ENCODE measurements at places on chromosomes 16 and 17.

GRCh38 chr17:66948061-66948750, 16.3 kb upstream of the CACNG4 start:
- DNase-seq = no peak

- DNase-seq = no peak
These were observed 14.9 kb downstream of the ZNHIT3 start for GRCh38 chr17:36501351-36501750.

GRCh38 chr17:73341350-73342049, 29.7 kb upstream of the CDC42EP4 start:
- DNase-seq = no peak

DNA sequence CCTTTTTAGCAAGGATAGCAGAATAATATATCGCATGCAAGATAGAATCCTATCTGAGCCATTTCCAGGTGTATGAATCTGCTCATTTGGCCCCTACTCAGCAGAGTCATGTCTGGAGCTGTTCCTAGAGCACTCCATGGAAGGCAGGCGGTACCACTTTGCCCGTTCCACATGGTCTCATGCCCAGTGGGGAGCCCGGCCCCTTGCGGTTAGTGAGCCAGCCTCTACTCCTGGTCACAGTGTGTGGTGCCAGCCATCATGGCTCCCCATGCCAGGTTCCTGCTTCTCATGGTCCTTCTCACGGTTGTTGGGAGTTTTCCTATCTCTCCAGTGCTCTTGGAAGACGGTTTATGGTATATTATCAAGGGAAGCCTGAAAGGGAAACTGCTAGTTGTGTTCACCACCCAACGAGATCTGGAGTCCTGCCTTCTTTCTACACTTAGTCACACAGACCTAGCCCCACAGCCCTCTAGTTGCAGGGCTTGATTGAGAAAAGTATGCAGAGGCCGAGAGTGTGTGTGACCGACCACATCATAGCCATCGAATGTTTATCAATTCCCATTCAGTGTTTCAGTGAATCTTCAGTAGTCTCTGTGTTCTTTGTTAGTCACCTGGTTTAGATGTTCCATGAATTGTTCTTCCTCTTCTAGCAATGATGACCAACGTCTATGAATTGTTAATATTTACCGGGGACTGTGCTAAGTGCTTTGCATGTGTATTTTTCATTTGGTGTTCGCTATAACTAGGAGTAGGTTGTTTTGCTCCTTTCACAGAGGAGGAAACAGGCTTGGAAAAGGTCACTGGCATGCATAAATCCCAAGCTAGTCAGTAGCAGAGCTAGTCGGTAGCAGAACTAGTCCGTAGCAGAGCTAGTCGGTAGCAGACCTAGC, 9.6 kb downstream of the JPT2 start:
- DNase-seq = no peak

GRCh38 chr17:51015145-51015558, 105.5 kb downstream of the SPAG9 start:
- no peak for DNase-seq

- no peak for DNase-seq
These were observed 18.3 kb upstream of the CACNG4 start for GRCh38 chr17:66946251-66946650.

DNA sequence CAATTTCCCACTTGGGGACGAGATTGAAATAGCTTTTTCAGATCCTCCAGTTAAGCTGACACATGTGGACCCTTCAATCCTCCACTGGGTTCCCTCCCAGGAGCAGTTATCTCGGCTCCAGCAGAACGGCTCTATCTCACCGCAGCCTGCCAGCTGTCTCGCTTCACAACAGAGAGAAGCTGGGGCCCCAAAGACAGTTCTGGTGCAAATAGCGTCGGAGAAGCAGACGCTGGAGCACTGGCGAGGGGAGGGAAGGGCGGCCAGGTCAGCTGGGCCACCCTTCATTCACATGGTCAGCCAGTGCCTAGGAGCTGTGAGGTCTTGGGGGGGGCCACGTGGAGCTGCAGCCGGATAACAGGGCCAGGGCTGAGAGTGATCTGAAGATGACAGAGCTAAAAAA, 141.3 kb upstream of the SDK2 start:
- no peak for DNase-seq

DNA sequence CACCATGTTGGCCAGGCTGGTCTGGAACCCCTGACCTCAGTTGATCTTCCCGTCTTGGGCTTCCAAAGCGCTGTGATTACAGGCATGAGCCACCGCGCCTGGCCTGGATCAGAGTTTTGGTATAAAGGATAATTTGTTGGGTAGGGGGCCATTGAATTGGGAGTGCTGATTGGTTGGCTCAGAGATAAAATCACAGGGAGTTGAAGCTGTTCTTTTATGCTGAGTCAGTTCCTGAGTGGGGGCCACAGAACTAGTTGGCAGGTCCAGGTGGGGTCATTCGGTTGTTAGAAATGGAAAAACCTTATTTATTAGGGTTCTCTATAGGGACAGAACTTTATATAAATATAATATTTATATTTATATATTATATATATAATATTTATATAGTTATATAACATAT, 147.1 kb downstream of the SSH2 start:
- DNase-seq = no peak

- DNase-seq = no peak
These were observed 2.7 kb downstream of the NEUROD2 start for GRCh38 chr17:39604911-39605491.

GRCh38 chr16:10738231-10739077, 5.2 kb upstream of the NUBP1 start:
- DNase-seq = peak; percentile 24

DNA sequence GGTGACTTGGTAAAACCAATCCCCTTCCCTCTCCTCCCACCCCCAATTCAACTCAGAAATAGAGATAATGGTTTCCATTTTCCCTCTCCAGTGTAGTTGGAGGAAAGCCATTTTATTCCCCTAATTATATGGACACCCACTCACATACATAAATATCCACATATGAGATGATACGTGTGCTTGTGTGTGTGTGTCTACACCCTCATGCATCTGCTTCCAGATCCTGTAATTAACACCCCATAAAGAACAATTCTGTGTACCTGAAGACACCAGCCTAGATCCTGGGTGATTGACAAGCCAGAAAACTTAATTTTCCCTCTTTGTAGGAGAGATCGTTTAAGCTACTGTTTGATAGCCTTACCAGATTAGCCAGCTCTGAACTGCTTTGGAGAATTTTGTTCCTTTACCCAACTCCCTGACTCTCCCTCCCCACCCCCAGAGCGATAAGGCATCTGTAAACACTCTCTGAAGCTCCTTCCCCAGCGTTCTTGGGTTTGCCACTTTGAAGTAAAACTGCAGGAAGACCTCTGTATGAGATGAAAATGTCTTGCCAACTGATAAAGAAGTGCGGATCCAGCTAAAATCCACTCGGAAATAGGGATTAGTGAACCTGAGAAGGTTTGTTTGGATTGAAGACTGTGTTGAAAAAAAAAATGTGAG, 175.7 kb downstream of the RGS9 start:
- no peak for DNase-seq

DNA sequence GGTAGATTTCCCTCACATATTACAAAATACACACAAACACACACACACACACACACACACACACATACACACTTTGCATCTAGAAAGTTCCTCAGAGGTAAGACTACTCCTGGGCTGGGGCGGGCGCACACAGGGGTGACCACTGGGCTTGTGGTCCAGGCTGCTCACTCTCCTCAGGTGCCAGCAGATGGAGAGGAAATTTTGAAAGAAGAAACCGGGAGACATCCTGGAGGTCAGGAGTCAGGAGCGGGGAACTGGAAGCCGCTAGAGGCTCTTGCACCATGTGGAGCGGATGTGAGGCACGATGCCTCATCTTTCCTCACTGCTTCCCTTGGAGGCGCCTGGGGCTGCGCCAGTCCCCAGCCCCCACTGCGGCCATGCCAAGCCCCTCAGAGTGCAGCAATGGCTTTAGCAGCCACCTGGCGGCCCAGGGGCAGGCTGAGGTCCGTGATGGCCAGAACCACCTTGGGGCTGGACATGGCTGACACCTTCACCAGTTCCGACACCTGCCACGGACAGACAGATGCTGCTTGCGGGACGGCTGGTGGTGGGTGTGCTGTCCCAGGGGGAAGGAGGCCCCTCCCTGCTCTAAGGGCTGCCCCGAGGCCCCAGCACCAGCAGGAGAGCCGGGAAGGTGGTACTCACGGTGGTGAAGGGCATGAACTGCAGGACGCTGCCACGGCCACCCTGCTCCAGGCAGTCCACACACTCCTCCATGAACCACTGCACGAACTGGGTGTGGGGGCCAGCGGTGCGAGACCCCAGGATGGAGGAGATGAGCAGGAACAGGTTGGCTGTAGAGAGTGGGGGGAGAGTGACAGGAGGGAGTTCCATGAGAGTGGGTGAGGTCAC, 4.1 kb downstream of the CSF3 start:
- no peak for DNase-seq

GRCh38 chr16:84247844-84248243, 8.0 kb upstream of the KCNG4 start:
- no peak for DNase-seq

DNA sequence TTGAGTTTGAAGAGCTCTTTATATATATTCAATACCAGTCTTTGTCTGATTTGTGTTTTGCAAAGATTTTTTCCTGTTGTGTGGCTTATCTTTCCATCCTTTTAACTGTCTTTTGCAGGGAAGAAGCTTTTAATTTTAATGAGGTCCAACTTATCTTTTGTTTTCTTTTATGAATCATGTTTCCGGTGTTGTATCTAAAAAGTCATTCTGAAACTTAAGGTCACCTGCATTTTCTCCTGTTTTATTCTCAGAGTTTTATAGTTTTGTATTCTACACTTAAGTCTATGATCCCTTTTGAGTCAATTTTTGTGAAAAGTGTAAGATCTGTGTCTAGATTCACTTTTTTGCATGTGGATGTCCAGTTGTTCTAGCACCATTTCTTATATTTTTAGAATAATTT, 24.6 kb upstream of the COX10 start:
- DNase-seq = no peak

GRCh38 chr17:73998653-73999645, 204.5 kb upstream of the RPL38 start:
- DNase-seq = peak; percentile 57

GRCh38 chr17:59786536-59787319, 79.3 kb downstream of the VMP1 start:
- peak; percentile 57 for DNase-seq

- no peak for DNase-seq
These were observed 146.8 kb upstream of the GSE1 start for GRCh38 chr16:85466304-85466700.

- no peak for DNase-seq
These were observed 441.6 kb upstream of the SALL1 start for GRCh38 chr16:51592535-51593300.

- DNase-seq = no peak
These were observed 248.3 kb downstream of the KATNIP start for GRCh38 chr16:27798241-27798640.

GRCh38 chr16:7421578-7421977, 88.9 kb downstream of the RBFOX1 start:
- no peak for DNase-seq

DNA sequence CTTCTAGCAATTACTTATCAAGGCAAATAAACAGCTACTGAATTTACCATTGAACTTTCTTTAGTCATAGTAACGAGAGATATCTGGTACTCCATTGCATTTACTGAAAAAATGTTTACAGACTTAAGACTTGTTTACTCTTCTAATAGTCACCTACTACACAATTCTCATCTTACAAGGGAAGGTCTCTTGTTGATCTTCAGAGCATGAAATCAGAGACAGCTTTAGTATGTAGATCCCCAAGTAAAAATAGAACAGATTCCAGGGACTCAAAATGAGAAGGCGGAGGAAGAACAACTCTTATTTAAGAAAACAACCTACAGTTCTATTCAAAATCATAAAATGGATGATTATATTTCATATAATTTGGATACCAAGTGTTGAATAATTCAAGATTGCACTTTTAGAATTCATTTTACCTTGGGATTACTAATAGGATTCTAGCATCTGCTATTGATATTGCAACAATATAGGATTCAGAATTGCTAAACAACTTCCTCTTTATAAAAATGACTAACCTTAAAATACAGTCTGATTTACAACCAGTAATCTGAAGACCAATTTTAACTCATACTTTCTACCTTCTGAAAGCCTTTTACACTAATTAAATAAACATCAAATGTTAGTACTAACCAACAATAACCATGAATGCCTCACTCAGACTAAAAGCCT, 20.8 kb downstream of the UBE2G1 start:
- no peak for DNase-seq

- no peak for DNase-seq
These were observed 18.1 kb downstream of the ENDOV start for GRCh38 chr17:80432961-80433550.

GRCh38 chr17:82041144-82041814, 3.8 kb upstream of the DCXR start:
- DNase-seq = no peak

GRCh38 chr17:10428781-10429180, 7.0 kb upstream of the MYH8 start:
- no peak for DNase-seq

GRCh38 chr16:24953306-24953705, 61.9 kb downstream of the ARHGAP17 start:
- no peak for DNase-seq

GRCh38 chr17:60535382-60536279, 9.6 kb upstream of the APPBP2 start:
- no peak for DNase-seq

- no peak for DNase-seq
These were observed 2.7 kb downstream of the C16orf89 start for GRCh38 chr16:5062790-5063765.

GRCh38 chr17:11441004-11441403, 157.3 kb upstream of the DNAH9 start:
- DNase-seq = no peak

- no peak for DNase-seq
These were observed 146.8 kb downstream of the SEC14L1 start for GRCh38 chr17:77287432-77288068.

Data from activated CD4-positive, alpha-beta T cell treated with anti-CD3 and anti-CD28 coated beads, Interleukin-2, amount 50 U/mL, for 4 hours (primary cell).